ENCODE measurements at places on chromosomes 7 and 10.

DNA sequence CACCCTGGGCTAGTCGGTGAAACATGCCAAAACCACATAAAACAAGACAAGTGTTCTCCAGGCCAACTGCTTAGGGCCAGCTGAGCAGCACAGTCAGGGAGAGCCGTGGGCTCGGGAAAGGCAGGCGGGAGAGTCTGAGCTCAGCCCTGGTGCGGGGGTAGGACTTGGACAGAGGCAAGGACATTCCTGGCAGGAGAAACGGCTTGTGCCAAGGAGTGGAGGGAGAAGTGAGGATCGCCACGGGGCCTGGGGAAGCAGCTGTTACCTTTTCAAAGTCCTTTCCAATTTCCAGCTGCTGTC lies 4.2 kb downstream of the ELN start:
- DNase-seq: no peak

DNA sequence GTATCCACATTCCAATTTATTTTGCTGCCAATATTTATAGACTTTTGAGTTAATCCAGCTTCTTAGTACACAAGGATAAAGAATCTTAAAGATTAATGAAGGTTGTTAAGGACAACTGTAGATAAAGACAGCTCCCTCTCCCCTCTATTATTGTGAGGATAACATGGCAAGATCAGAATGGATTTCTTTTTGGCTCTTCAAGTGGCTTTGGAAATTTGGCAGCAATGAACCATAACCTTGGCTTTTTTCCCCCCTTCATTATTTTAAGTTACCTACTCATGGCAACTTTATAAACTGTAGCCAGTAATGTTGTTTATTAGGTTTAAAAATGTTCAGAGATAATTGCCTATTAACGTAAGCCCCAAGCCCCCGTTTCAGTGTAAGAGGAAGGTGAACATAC lies 131.1 kb upstream of the SLC26A5 start:
- DNase-seq: no peak

GRCh38 chr10:72097448-72098300 lies 9.3 kb upstream of the SPOCK2 start:
- DNase-seq: no peak

DNA sequence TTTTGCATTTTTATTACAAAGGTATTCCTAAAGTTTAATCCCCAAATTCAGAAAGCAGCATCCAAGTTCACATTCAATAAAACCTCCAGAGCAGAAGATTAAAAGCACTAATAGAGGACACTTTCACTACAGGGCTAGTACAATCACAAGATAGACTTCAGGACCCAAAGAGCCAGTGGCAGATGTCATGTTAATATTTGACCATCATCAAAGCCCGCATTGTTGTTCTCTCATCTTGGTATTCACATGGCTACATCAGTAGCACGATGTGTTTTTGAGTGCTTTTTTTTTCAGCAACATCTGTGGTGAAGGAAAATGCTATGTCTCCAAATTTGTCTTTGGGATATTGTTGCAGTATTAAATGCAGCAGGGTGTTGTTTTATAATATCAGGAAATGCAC lies 134.3 kb downstream of the ARL4A start:
- no peak for DNase-seq

DNA sequence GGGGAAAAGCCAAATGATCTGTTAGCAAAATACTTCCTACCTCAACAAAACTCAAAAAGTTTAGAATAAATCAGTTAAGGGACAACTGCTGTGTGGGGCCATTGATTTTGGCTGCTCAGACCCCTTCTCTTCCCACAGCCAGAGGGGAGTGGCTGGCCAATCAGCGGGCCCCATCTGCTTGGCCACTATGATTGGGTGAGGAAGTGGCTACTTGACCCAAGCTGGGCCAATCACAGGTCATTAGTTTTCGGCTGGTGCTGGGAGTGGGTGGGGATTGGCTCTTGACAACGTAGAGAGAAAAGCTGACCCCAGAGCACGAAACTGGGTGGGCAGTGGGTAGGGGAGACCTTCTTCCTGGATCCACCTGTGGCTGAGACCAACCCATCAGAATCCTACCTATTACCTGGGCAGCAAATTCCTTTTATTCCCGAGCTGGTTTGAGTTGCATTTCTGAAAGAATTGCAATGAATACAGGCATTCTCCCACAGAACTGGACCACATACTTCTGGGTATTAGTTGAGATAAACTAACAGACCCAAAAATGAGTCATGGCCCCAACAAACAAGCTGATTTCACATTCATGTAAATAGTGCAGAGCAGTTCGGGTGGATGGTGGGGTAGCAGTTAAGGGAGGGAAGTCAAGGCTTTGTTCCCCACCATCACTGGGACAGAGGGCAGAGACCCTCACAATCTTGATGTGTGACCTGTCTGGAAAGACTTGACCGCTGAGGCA lies 35.6 kb upstream of the HMX3 start:
- no peak for DNase-seq

- DNase-seq: no peak
These were observed 62.3 kb downstream of the TFPI2 start for GRCh38 chr7:93828260-93828659.

DNA sequence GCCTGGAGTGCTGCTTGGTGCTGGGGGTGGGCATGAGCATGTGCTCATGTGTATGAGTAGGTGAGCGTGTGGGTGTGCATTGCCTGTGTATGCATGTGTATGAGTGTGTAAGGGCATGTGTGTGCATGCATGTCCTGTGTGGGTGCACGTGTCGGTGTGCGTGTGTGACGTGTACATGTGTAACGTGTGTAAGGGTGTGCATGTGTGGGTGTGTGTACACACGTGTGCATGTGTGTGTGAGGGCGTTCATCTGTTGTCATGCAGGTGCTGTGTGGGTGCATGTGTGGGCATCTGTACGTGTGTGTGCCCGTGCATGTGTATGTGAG lies 30.3 kb downstream of the FAM20C start:
- no peak for DNase-seq

GRCh38 chr7:129228633-129229032 lies 3.8 kb downstream of the AHCYL2 start:
- DNase-seq: no peak

DNA sequence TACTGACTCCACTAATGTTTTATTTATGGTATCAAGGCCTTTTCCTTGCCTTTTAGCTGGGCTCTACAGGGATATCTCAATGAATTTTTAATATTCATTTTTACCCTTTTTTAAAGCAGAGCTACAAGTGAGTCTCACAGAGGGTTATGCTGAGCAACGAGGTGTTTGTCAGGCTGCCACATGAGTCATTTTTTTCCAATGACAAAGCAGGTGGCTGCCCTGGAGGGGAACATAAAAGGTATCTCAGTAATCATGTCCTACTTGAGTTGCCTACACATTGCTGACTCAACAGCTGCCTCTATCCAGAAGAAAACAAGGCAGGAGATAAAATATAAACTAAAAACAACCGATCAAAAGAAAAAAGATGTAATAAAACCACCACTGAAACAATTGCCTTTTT lies 1004.9 kb upstream of the POT1 start:
- no peak for DNase-seq

GRCh38 chr7:134992626-134993179 lies 6.4 kb downstream of the AGBL3 start:
- DNase-seq: no peak

DNA sequence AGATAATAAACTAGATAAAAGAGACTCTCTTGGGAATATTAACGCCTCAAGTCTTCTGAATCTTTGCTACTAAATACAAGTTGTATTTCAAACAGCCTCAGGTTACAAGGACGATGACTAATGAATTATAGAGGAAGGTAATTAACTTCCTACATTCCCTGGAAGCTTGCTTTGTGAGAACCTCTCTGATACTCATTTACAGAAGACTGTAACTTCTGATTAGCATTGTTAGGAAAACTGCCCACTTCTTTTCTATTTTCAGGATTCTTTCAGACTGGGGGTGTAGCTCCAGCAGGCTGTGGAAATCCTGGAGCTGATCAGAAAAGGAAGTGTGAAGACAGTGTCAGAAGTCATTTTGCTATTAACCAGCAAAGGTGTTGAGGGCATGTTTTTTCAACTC lies 316.7 kb upstream of the NPSR1 start:
- DNase-seq: no peak

DNA sequence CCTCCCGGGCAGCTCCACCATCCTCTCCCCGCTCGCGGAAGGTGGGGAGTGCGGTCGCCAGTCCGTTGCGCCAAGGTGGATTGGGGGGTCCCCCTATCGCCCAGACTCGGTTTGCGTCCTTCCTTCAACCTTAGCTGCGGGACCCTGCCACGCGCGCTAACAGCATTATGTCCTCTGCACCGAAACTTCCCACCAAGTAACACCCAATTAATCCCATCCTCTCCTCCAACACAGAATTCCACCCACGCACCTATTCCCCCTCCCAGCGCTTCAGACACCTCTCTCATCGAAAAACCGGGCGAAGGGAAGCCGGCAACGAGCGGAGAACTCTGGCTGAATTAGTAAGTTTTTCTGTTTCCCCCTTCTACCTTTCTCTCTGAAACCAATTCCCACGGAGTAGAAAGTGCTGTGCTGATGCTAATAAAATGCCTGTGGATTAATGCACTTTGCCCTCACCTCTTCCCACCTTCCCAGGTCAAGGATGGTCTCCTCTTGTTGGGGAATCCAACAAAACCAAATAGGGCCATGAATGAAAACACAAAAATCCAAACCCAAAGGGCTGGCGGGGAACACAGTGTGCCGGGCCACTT lies 947 bp downstream of the HOXA3 start:
- no peak for DNase-seq

- DNase-seq: no peak
These were observed 3.7 kb downstream of the STX1A start for GRCh38 chr7:73715648-73716317.

DNA sequence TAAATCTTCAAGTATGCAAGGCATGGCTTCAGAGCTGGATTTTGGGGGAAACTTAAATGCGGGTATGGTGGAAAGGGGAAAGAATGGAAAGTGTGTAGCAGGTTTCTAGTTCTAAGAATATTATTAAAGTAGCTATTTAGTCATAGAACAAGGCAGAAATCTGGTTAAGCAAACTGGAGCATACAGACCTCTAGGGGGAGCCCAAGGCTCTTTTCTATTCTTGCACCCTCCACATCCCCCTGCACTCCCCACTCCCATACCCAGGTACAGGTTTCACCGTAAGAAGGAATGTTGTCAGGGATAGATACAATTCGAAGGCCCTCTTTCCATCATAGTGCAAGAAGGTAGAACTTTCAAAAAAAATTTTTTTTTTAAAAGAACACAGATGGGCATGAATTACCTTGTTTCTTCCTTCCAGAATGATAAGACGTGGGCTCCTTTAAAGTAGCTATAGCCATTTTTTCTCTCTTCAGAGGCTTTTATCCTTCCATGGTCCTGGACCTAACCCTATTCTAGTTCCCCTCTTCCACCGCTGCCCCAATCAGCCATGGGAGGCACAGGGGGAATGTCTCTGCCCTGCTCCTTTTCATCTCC lies 41.5 kb upstream of the SMIM30 start:
- no peak for DNase-seq

GRCh38 chr10:125817337-125817946 lies 5.6 kb downstream of the UROS start:
- DNase-seq: no peak

DNA sequence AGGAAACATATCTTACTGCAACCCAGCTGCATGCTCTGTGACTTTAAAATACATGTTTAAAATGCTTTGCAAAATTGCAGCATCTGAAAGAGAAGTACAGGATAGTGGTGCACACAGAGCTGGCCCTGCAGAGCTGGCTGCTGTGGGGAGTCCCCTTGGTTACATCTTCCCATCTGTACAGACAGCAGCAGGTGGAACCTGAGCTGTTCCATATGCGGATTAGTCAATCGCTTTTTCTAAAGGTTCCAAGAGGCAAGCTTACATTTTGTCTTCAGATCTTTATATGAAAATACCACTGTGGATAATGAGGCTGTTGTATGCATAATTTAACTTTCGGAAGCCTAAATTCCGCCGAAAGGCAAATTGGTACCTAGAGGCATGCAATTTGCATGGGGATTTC lies 444.1 kb downstream of the NRG3 start:
- no peak for DNase-seq
